NCI-H2081 treated with DMSO at 0.1 percent for 48 hours (cell line): ENCODE measurements at places on chromosomes 5 and 9.

- no peak for DNase-seq
Observed at GRCh38 chr9:109699019-109699418, 81.0 kb upstream of the PALM2AKAP2 start.

DNA sequence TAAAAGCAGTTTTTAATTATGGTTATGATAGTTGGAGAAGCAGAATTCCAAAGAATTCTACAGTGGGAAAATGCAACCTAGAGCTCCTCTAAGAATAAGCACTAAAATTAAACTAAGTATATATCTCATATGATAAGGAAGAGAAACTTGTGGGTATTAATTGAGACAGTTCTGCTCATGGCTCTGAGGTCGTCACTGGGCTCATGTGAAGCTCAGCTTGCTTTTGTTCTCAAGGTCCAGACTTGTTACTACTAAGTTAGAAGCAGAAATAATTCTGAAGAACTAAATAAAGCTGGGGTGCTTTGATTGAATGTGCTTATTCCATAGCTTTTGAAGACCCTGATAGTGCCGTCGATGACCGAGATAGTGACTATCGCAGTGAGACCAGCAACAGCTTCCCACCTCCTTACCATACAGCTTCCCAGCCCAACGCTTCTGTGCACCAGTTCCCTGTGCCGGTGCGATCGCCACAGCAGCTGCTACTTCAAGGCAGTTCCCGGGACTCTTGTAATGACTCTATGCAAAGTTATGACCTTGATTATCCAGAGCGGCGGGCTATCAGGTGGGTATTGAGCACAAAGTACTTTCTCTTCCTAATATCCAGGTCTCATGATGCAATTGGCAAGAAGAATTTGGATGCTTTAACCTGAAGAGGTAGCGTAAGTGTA lies 133.7 kb downstream of the UNC13B start:
- DNase-seq, result no peak

- DNase-seq, result no peak
Observed at GRCh38 chr9:27489087-27489876, 34.8 kb upstream of the IFNK start.

GRCh38 chr5:69042915-69043654 lies 50.7 kb upstream of the SLC30A5 start:
- peak; percentile 69 for DNase-seq

DNA sequence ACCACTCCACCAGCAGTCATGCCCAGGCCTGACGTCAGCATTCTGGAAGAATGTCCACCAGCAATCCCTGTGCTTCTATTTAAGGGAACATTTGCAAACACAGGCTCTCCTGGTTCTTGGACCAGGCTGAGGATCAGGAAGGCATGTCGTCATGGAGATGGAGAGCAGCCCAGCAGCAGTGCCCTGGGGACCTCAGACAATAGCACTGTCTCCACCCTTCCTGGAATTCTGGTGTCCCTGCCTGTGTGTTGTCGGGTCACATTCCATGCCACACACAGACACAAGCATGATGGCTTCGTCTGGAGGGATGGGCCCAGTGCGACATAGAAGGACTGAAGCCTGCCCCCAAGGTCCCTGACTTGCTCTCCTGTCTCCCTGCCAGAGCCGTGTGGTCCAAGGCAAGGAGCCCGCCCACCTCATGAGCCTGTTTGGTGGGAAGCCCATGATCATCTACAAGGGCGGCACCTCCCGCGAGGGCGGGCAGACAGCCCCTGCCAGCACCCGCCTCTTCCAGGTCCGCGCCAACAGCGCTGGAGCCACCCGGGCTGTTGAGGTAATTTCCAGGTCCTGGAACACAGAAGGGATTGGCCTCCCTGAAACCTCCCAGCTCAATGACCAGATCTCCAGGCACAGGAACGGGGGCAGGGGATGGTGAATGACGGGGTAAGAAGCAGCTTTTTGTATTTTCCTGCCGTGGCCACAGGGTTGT lies 43.8 kb downstream of the STOM start:
- DNase-seq, result no peak

- no peak for DNase-seq
Observed at GRCh38 chr5:1548702-1549474, 25.1 kb upstream of the LPCAT1 start.

DNA sequence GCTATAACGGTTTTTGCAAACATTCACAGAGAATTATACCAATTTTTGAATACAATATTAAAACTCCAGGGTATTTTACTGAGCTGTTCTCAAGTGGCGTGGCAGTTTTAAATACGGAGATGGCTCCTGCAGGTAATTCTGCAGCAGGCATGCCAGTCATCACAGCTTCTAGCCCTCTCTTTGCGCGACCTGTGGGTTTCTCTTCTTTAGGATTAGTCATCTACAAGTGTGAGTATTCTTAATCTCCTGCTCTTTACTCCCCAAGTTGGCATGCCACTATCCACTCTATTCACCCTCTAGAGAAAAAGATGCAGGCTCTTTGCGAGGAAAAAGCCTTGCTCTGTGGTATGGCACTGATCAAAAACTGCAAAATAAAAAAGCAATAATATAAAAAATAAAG lies 43.9 kb downstream of the ANKRD31 start:
- DNase-seq, result no peak

DNA sequence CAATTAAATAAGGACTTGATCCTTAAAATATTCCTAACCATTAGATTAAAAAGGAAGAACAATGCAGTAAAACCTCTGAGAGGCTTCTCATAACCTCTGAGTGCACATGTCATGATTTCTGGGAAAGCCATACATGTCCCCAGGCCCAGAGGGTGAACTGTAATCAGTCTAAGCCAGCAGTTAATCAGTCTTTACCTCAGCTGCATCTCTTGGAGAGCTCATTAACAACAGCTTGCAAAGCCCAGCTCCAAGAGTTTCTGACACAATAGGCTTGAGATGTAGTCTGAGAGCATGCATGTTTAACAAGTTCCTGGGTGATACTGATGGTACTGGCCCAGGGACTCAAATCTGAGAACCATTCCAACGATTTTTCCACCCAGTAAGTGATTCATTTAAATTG lies 392.1 kb downstream of the DNAH5 start:
- no peak for DNase-seq

GRCh38 chr5:1065143-1065750 lies 46.6 kb downstream of the SLC12A7 start:
- DNase-seq, result no peak

GRCh38 chr5:35626108-35626507 lies 8.4 kb downstream of the SPEF2 start:
- no peak for DNase-seq

DNA sequence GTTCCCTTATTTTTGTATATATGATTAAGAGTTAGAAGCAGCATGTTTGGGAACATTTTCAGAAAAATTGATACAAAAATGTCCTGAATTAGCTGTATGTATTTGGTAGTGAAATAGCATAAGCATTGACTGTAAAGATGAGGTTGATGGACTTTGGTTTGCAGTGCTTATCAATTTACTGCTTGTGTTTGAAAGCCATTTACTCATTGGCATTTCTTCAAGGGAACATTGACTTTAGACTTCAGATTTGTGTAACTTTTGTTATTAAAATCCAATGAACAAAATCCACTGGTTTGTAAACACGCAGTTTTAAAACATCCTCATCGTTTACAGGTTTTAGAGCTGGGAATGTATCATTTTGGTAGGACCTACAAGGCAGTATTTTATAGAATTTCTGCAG lies 61.3 kb downstream of the KDM4C start:
- DNase-seq, result no peak

GRCh38 chr9:98380065-98380681 lies 124.7 kb upstream of the TBC1D2 start:
- no peak for DNase-seq

DNA sequence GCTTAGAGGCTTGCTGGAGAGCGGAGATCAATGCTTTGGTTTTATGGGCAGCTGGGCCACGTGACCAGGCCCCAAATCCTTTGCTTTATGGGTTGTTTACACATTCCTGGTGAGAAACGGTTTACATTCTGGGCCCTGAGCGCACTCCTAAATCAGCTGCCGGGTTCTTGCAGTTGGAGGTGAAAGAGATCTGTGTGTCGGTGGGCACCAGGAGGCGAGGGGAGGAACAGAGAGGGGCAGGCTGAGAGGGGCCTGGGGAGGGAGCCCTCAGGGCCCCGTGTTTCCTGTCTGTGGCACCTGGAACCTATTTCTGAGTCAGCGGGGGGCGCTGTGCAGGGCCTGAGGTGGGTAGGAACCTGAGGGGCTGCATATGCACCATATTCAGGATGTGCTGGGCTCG lies 63.5 kb upstream of the HAND1 start:
- DNase-seq, result no peak

DNA sequence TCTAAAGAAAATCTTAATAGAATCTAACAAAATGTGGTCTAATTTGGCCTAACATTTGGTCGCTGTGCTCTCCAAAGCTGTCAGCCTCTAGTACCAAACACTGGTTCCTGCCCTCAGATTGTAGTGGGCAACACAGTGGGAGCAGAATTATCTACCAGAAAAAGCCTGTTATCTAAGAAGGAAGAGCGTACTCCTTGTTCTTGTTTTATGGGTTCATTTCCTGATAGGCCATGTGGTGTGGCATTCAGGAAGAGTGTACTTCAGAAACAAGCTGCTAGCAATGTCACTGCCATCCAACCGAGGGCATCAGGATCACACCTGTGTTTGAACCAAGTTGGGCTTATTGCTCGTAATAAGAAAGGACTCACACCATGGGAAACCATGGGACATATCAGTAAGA lies 487.9 kb upstream of the DAP start:
- DNase-seq, result no peak
